ENCODE measurements at places on chromosomes 4 and X. TPM values are rescaled to one million over a fixed set of nuclear protein-coding genes. Genes with fewer than 3 reads are reported as not detected.

DNA sequence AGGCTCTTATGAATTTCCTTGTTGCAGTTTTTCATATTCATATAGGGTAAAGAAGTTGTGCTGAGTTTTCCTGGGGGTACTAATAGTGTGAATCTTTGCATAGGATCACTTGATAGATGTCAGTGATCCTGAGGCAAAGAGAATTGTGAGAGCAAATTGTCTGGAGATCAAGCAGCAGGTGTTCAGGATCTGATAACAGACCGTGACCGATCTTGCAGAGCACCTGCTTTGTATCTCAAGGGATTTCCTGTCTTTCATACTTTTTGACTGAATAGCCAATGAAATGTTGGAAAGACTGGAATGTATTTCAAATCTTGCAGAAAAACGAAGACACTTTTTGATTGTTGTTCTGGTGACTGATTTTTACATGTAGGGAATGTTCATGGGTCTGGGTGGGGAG, 914.5 kb downstream of the STIM2 start:
- H3K4me1 ChIP-seq = no peaks in the 10 kb centered on the region
- no peaks in the 10 kb centered on the region for H3K36me3 ChIP-seq
- H3K4me3 ChIP-seq = no peak overlapping the region
- H3K27me3 ChIP-seq = no peaks in the 10 kb centered on the region

DNA sequence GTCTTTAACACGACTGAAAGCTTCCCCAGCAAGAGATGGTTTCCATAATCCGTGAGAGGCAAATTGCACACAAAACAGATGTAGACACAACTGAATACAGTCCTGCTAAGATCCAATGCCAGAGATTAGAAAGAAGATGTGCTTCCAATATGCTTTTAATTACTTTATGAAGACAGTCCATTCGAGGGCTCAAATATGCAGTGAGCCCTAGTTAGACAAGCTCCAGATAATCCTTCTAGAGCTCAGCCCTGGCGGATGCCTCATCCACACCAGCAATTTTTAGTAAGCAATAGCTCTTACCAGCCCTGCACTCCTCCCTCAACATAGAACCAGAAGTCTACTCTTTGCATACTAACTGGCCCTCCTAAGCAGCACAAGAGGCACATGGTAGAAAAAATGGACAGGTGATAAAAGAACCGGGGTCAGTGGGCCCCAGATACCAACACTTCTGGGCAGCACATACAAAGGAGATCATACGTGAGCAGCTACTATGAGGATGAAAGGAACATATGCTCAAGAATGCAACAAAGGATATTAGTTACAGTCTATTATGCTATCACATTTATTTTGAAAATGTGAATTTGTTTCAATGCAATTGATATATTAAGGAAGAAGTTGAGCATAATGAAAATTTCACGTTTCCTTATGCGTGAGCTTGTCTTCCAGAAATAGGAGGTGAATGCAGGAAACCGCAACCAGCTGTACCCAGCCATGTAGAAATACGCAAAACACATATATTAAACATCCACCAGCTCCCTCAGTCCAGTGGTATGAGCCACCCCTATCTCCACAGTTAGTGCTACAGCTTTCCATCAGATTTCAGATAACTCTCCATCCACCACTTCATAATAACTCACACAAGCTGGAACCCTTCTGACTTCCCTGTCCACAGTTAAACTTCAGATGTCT, 34.3 kb downstream of the GPC4 start:
- DNase-seq = no peak
- peaks cover 3% of the 10 kb centered on the region for H3K4me1 ChIP-seq

- no peak overlapping the region for H3K4me3 ChIP-seq
- H3K27me3 ChIP-seq = no peaks in the 10 kb centered on the region
- H3K4me1 ChIP-seq = no peaks in the 10 kb centered on the region
- no peak overlapping the region for H3K27ac ChIP-seq
- no peak for DNase-seq
Observed at GRCh38 chr4:79155336-79155735, 170.5 kb downstream of the NAA11 start.

DNA sequence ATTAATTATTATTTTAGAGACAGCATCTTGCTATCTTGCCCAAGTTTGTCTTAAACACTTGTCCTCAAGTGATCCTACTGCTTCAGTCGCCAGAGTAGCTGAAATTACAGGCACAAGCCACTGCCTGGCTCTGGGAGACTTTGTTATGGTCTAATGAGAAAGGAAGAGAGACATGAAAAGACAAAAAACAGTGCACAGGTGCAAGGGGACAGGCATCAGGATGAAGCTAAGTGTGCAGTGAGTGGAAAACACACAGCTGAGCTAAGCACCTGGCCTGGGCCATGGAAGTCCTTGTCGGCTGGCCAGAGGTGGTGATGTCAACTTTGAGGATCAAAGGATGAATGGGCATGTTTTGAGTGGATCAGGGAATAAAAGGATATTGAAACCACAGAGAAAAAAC, 102.7 kb downstream of the HS3ST1 start:
- H3K36me3 ChIP-seq = no peaks in the 10 kb centered on the region
- H3K27me3 ChIP-seq = peaks cover 4% of the 10 kb centered on the region
- DNase-seq = no peak

DNA sequence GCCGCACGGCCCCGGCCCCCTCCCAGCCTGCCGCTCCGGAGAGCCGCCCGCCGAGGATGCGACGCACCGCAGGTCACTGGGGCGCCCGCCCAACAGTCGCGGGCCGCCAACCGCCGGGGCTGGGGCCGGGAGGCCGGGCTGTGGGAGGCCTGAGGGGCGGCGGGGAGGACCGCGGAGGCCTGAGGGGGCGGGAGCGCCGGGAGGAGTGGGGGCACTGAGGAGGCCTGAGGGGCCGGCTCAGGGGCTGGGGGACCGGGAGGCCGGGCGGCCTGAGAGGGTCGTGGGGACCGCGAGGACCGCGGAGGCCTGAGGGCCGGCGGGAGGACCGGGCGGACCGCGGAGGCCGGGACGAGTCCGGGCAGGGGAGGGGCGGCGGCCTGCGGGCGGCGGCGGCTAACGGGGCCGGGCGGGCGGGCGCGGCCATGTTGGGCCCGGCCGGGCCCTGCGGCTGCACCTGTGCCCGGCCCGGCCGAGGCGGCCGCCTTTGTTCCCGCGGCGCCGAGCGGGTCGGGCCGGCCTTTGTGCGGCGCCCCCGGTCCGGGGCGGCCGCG, 353 bp downstream of the NSD2 start:
- peaks cover 14% of the 10 kb centered on the region for H3K27me3 ChIP-seq
- H3K36me3 ChIP-seq = no peaks in the 10 kb centered on the region
- peak overlapping the region; percentile 92 for H3K4me3 ChIP-seq
- DNase-seq = no peak
- peaks cover 34% of the 10 kb centered on the region for H3K4me1 ChIP-seq
- peak overlapping the region; percentile 94 for H3K27ac ChIP-seq

- no peaks in the 10 kb centered on the region for H3K4me1 ChIP-seq
- no peaks in the 10 kb centered on the region for H3K27me3 ChIP-seq
- H3K4me3 ChIP-seq = no peak overlapping the region
- H3K27ac ChIP-seq = no peak overlapping the region
- DNase-seq = no peak
Observed at GRCh38 chrX:9612146-9612505, 147.3 kb downstream of the TBL1X start.

DNA sequence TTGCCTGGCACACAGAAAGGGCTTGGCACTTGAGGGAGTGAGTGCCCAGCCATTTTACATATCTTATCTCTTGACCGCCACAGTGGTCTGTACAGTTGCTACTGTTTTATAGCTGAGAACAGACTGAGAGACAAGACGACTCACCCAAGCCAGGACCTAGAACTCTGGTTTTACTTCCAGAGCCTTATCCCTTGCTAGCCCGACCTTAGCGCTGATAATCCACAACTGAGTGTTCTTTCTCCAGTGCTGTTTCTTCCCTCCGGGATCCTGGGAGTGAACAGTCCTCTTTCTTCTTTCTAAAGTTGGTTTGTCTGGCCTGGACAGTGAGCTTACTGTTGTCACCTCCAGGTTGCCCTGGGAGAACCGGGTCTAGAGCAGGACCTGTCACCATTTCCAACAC, 52.5 kb upstream of the TADA2B start:
- peaks cover 14% of the 10 kb centered on the region for H3K36me3 ChIP-seq
- peaks cover 75% of the 10 kb centered on the region for H3K4me1 ChIP-seq
- DNase-seq = no peak
- H3K27me3 ChIP-seq = no peaks in the 10 kb centered on the region
- no peak overlapping the region for H3K4me3 ChIP-seq

DNA sequence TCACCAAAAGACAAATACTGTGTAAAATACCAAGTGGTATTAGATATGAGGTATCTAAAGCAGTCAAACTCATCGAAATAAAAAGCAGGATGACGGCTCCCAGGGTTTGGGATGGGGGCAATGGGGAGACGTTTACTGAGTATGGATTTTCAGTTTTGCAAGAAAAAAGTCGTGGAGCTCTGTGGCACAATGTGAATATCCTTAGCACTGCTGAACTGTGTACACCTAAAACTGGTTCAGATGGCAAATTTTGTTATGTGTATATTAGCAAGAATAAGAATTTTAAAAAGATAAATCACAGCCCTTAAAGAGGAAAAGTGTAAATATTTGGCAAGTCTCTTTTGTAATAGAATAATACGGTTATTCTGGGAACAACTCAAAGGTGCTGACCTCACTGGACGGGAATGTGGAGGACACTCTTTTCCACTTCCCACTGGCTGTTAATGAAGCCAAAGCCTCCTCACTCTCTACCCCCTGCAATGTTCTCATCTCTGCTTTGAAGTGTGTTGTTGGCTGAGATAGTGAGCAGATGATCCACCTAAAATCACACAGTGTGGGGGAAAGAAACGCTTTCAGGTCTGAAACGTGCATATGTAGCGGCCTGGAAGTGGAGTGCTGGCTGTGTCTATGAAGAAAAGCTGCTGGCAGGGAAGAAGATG, 49.2 kb downstream of the SEL1L3 start:
- H3K27ac ChIP-seq = no peak overlapping the region
- DNase-seq = no peak
- H3K36me3 ChIP-seq = no peaks in the 10 kb centered on the region

DNA sequence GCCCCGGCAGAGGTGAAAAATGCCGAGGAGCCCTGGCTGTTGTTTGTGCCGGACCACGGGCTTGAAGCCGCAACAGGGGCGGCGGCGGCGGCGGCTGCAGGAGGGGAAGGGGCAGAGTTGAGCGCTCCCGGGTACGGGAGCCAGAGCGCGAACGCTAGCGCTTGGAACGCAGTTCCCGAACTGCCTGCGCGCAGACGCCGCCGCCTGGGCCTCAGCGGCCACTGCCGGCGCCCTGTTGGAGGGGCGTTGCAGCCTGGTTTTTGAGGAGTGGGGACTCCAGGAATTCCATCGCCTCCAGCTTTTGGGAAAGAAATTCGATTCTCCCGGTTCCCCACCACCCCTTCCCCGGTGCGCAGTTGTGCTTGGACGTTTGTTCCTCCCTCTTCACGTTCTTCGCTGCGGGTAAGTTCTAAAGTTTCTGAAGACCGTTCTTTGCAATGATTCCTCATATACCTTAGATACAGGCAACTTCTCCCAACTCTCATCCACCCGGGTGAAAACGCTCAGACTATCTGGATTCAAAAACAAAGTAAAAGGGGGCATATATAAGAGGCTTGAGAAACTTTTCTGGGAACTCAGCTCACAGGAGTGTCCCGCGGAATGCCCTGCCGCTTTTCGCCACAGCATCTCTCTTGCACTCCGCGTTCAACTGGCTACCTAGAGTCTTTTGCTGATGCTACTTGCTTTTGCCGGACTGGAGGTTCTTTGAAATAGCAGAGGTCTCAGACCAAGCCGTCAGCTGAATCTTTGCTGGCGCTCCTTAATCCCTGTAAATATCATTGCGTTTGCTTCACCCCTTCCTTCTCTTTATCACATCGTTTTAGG, 1.0 kb downstream of the FAT4 start:
- peak overlapping the region; percentile 94 for H3K4me3 ChIP-seq
- H3K27me3 ChIP-seq = no peaks in the 10 kb centered on the region
- H3K4me1 ChIP-seq = peaks cover 65% of the 10 kb centered on the region

DNA sequence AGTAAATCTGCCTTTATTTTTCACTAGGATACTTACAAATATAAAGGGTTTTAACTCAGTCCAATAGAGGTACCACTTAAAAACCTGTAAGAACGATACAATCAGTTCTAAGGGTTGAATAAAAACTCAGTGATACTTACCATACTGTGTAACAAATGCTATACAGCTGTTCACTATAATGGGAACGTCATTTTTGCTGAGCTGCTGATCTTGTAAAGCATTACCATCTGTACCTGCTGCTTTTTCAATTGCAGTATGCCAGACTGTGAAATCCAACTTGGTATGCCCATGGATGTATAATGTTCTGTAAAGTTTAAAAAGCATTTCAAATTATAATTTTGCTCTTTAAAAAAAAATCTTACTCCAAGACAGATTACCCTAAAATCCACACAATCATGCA, 111.2 kb downstream of the ARAP2 start:
- no peak for DNase-seq
- H3K4me3 ChIP-seq = no peak overlapping the region
- H3K4me1 ChIP-seq = no peaks in the 10 kb centered on the region
- no peak overlapping the region for H3K27ac ChIP-seq

GRCh38 chrX:44144177-44144945, 171.2 kb upstream of the NDP start:
- H3K27me3 ChIP-seq = no peaks in the 10 kb centered on the region
- DNase-seq = no peak
- H3K4me1 ChIP-seq = no peaks in the 10 kb centered on the region
- no peak overlapping the region for H3K27ac ChIP-seq
- H3K4me3 ChIP-seq = no peak overlapping the region
- no peaks in the 10 kb centered on the region for H3K36me3 ChIP-seq

DNA sequence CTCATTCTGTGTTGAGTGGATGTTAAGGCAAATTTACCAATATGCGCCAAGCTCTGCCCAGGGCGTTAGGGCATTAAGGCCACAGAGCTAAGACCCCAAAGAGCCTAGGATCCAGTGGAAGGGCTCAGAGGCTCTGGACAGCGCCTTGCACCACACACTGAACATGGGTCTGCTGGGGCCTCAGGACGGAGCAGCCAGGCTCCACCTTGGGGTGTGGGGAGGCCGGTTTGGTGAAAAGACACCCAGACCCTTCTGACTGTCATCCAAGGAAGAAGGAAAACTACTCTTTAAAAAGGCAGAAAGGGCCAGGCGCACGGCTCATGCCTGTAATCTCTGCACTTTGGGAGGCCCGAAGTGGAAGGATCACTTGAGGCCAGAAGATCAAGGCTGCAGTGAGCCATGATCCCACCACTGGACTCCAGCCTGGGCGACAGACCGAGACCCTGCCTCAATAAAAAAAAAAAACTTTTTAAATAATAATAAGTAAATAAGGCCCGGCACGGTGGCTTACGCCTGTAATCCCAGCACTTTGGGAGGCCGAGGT, 1.3 kb upstream of the MRFAP1 start:
- peaks cover 19% of the 10 kb centered on the region for H3K36me3 ChIP-seq
- H3K4me3 ChIP-seq = peak overlapping the region; percentile 99

- H3K4me3 ChIP-seq = no peak overlapping the region
- no peaks in the 10 kb centered on the region for H3K27me3 ChIP-seq
- no peak overlapping the region for H3K27ac ChIP-seq
Observed at GRCh38 chr4:104502471-104502870, 7.8 kb upstream of the CXXC4 start.

GRCh38 chr4:163592212-163592611, 97.7 kb downstream of the TMA16 start:
- H3K27ac ChIP-seq = no peak overlapping the region
- no peak for DNase-seq
- no peaks in the 10 kb centered on the region for H3K4me1 ChIP-seq

The HMGN5 gene
- total RNA-seq = 3.1 TPM

The FRAS1 gene
- total RNA-seq = 1.4 TPM

The PPEF1 gene
- total RNA-seq = 0.58 TPM

The ANXA3 gene
- 34.5 TPM for total RNA-seq

The NMU gene
- total RNA-seq = not detected

The RPL10 gene
- 1,850 TPM for total RNA-seq

The STS gene
- total RNA-seq = 5.3 TPM

The APELA gene
- not detected for total RNA-seq

The LAMTOR3 gene
- 38.5 TPM for total RNA-seq

The FGF5 gene
- total RNA-seq = 1.2 TPM
